ENCODE measurements at places on chromosomes 2 and 18. TPM values are rescaled to one million over a fixed set of nuclear protein-coding genes. Genes with fewer than 3 reads are reported as not detected.
A peak's percentile ranks its signal among the peaks of the same experiment; 100 is the strongest.

The CCDC178 gene
- not detected for total RNA-seq

The SAP130 gene
- total RNA-seq = 14.3 TPM

The IAH1 gene
- total RNA-seq = 69.5 TPM

The LRRTM4 gene
- total RNA-seq = 0.07 TPM

The SYT4 gene
- not detected for total RNA-seq

The MYO7B gene
- total RNA-seq = 3.0 TPM

The EML6 gene
- 133 TPM for total RNA-seq

The PSMA8 gene
- not detected for total RNA-seq

GRCh38 chr18:70232261-70232660, 26.8 kb upstream of the RTTN start:
- no peak for DNase-seq
- no peaks in the 10 kb centered on the region for H3K27me3 ChIP-seq
- no peaks in the 10 kb centered on the region for H3K36me3 ChIP-seq
- no peak overlapping the region for H3K27ac ChIP-seq

DNA sequence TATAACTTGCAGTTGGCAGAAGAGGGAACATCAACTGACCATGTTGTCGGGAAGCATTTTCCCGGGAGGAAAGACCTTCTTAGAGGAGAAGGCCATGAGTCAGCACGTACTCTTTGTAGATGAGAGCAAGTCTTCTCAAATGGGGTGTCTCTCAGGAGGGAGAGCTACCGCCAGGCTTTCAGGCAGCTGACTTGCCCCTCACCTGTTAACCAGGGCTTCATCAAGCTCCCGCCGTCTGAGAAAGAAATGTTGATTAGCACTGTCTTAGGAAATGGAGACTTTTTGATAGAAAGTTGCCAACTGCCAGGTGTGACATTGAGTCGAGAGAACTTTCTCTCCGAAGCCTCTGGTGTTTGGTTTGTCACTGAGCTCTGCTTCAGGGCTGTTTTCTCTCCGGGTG, 196.1 kb downstream of the ZNF407 start:
- no peaks in the 10 kb centered on the region for H3K27me3 ChIP-seq
- no peak overlapping the region for H3K4me3 ChIP-seq
- H3K27ac ChIP-seq = no peak overlapping the region
- peaks cover 48% of the 10 kb centered on the region for H3K4me1 ChIP-seq
- DNase-seq = no peak

DNA sequence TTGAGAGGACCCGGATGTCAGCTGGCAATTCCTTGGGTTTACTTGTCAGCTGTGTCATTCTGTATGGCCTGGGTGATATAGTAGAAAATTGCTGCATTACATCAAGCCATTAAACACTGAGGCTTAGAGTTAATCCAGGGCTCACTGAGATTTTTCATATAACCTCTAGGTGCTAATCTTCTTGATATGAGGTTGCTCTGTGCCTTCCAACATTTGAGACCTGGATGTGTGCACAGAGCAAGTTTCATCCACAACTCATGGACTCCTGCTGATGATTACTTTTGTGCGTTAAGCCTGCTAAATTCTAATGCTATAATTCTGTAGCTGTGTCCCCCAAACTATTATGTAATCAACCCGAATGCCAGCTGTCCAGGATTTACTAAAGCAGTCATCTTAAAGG, 178.4 kb upstream of the CDH20 start:
- no peak for DNase-seq
- H3K27me3 ChIP-seq = no peaks in the 10 kb centered on the region
- H3K27ac ChIP-seq = no peak overlapping the region
- H3K4me3 ChIP-seq = no peak overlapping the region
- H3K4me1 ChIP-seq = no peaks in the 10 kb centered on the region

DNA sequence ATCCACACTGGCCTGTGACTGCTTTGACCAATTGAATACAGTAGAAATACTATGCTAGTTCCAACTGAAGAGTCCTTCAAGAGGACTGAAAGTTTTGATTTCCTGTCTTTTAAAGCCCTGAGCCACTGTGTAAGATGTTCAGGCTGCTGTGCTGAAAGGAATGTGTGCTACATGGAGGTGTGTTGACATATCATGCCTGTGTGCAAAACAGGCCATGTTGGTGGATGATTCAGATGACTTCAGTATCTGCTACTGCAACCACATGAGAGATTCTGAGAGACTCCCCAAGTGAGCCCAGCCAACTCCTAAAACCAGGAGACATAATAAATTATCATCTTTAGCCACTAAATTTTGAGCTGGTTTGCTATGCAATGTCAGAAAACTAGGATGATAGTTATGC, 662.9 kb downstream of the ZEB2 start:
- H3K27me3 ChIP-seq = no peaks in the 10 kb centered on the region
- H3K4me1 ChIP-seq = no peaks in the 10 kb centered on the region
- H3K36me3 ChIP-seq = no peaks in the 10 kb centered on the region
- no peak overlapping the region for H3K27ac ChIP-seq

DNA sequence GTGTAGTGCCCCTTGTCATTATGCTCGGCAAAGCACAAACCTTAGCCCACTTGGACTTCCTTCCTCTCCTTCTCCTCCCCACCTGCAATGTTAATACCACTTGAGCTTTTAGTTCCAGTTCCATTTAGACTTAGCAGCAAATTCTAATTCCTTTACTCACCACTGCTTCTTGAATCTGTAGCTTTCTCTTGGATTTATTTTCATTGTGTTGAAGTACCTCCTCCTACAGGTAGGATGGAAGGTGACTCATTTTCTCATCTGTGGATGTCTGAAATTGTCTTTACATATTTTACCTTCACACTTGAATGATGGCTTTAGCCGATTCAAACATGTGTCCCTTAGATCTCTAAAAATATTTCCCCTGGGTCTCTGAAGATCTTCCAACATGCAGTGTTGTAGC, 32.8 kb upstream of the BIN1 start:
- no peaks in the 10 kb centered on the region for H3K27me3 ChIP-seq
- DNase-seq = no peak
- no peaks in the 10 kb centered on the region for H3K36me3 ChIP-seq
- no peak overlapping the region for H3K27ac ChIP-seq
- no peaks in the 10 kb centered on the region for H3K4me1 ChIP-seq

GRCh38 chr2:59734743-59735142, 818.7 kb downstream of the BCL11A start:
- no peak overlapping the region for H3K27ac ChIP-seq
- no peaks in the 10 kb centered on the region for H3K27me3 ChIP-seq
- no peak for DNase-seq
- H3K36me3 ChIP-seq = no peaks in the 10 kb centered on the region
- H3K4me3 ChIP-seq = no peak overlapping the region
- H3K4me1 ChIP-seq = no peaks in the 10 kb centered on the region

DNA sequence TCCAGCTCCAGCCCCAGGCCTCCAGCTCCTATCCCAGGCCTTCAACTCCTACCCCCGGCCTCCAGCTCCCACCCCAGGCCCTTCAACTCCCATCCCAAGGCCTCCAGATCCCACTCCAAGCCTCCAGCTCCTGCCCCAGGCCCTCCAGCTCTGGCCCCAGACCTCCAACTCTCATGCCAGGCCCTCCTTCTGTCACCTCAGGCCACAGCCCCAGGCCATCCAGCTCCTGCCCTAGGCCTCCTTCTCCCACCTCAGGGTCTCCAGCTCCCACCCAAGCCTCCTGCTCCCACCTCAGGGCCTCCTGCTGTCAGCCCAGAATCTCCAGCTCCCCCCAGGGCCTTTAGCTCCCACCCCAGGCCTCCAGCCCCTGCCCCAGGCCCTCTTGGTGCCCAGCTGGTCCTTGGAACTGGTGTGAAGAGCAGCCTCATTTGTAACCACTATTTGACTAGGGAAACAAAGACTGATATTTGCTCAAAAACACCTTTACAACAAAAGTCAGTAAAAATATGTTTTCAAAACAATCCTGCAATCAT, 67.8 kb upstream of the SALL3 start:
- H3K4me3 ChIP-seq = no peak overlapping the region
- H3K27me3 ChIP-seq = no peaks in the 10 kb centered on the region
- no peaks in the 10 kb centered on the region for H3K36me3 ChIP-seq
- H3K4me1 ChIP-seq = no peaks in the 10 kb centered on the region
- H3K27ac ChIP-seq = no peak overlapping the region
- no peak for DNase-seq

- peak overlapping the region; percentile 1 for H3K27ac ChIP-seq
- DNase-seq = peak; percentile 93
- no peaks in the 10 kb centered on the region for H3K27me3 ChIP-seq
- H3K4me1 ChIP-seq = peaks cover 37% of the 10 kb centered on the region
- no peak overlapping the region for H3K4me3 ChIP-seq
Measured at GRCh38 chr2:68185541-68186164, 28.0 kb downstream of the PNO1 start.

DNA sequence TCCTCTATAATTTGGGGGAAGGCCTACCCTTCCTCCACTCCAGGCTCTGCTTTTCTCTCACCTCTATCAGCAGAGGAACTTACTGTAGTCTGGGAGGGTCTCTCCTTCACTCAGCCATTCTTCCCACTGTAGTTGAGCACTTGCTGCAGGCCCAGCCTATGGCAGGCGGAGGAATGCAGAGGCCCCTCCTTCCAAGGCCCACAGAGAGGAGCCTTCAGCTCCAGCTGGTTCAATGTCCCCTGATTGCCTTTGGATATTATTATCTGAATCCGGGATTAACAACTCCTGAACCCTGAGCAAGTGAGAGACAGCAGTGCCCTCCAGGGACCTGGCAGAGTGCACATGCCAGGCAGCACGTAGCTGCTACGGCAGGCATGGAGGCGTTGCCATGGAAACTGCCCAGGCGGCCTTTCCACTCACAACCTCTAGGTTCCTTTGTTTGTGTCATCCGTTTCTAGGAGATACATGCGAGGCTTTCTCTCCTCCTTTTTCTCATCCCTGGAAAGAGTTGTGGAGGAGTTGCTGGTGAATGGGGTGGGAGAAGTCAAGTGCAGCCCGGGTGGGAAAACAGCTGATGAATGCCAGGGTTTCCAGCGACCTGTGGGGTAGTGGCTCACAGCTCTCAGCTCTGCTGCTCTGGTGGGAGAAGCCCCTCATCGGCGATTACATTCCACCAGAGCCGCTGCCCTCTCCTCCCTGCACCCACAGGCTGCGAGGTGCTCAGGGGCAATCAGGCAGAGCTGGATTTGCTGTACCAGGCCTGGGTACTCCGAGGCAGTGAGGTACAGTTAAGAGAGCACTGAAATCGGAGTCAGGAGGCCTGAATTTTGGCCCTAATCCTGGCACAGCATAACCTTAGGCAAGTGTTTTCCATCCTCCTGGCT, 55.3 kb upstream of the HK2 start:
- no peak for DNase-seq
- no peaks in the 10 kb centered on the region for H3K4me1 ChIP-seq

DNA sequence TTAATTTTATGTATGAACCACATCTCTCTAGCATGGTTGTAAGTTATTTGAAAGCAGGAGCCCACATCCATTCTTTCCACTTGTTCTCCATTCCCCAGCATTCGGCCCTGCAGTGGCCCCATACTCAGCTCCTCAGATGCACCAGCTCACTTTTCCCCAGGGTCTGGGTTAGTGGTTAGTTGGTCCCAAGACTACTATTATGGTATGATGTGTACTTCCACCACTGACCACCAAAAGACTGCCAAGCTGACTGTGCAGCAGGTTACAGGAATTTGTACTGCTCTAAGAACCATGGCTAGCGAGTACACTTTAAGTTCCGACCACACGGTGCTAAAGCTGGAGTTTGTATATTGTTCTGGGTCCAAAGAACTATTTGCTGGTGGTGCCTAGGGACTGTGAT, 413.6 kb upstream of the TCF4 start:
- H3K27me3 ChIP-seq = no peaks in the 10 kb centered on the region
- no peaks in the 10 kb centered on the region for H3K4me1 ChIP-seq
- no peak overlapping the region for H3K4me3 ChIP-seq
- H3K36me3 ChIP-seq = no peaks in the 10 kb centered on the region

DNA sequence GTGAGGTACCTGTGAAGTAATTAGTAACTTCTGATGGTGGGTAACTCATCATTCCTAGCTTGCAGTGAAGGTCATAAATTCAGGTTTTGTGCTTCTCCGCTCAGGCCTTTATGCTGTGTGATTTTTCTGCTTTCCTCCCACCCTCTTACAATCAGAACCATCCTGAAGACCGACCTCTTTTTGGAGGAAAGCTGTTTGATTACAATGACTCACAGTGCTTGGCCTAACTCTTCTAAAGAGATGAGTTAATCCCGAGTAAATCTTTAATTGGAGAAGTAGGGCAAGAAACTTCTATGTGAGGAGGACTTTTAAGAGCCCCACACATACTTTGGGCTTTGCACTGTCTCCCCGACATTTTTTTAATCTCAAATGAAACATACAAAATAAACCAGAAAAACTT, 53.1 kb downstream of the TTC27 start:
- H3K27me3 ChIP-seq = no peaks in the 10 kb centered on the region
- no peaks in the 10 kb centered on the region for H3K4me1 ChIP-seq
- H3K36me3 ChIP-seq = 0 out of 2 replicates have a peak, but pooled peaks cover 4% of the 10 kb centered on the region
- no peak for DNase-seq
- no peak overlapping the region for H3K4me3 ChIP-seq

DNA sequence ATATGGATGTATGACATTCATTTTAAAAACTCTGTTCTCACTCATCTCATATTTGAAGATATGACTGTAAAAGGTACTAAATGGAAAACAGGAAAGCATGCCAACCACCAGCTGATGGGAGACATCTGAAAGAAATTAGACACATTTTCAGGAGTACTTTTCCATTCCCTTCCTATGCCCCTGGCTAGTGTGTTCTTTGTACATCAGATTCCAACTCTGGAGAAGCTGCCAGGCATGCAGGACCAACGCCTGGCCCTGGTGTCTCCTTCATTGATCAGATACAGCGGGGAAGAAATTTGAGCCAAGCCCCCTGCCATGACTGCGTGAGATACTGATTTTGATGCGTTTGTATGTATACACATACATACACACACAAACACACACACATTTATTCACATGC, 599.0 kb upstream of the SYT4 start:
- H3K27me3 ChIP-seq = no peaks in the 10 kb centered on the region
- no peak overlapping the region for H3K4me3 ChIP-seq
- no peaks in the 10 kb centered on the region for H3K36me3 ChIP-seq
- no peak overlapping the region for H3K27ac ChIP-seq
- H3K4me1 ChIP-seq = no peaks in the 10 kb centered on the region

- no peak for DNase-seq
- no peaks in the 10 kb centered on the region for H3K4me1 ChIP-seq
- H3K4me3 ChIP-seq = no peak overlapping the region
- no peaks in the 10 kb centered on the region for H3K27me3 ChIP-seq
Measured at GRCh38 chr2:110126906-110127305, 11.3 kb upstream of the MALL start.

GRCh38 chr2:138503087-138503442, 1.5 kb downstream of the SPOPL start:
- H3K4me3 ChIP-seq = peak overlapping the region; percentile 79
- H3K4me1 ChIP-seq = peaks cover 48% of the 10 kb centered on the region
- DNase-seq = peak; percentile 80
- H3K27me3 ChIP-seq = no peaks in the 10 kb centered on the region

DNA sequence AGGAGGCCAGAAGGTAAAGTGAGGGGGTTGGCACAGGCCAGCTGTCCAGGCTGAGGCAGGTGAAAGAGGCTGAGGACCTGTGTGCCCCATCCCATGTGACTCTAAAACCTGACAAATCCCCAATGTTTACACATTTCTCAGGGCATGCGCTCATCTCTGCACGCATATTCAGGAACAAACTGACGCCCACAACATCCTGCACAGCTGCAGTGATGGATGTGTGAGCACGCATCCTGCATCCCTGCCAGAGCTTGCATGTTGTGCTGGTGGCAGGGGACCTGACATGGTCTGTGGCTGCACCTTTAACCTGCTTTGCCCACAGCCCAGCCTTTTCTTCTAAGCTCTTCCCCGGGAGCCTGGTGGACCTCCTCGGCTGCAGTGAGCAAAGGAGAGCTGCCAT, 83.1 kb downstream of the FBXO15 start:
- H3K4me1 ChIP-seq = peaks cover 28% of the 10 kb centered on the region
- no peak for DNase-seq
- H3K4me3 ChIP-seq = no peak overlapping the region
- H3K27ac ChIP-seq = no peak overlapping the region
- H3K36me3 ChIP-seq = no peaks in the 10 kb centered on the region

- H3K4me3 ChIP-seq = no peak overlapping the region
- 0 out of 2 replicates have a peak, but pooled peaks cover 4% of the 10 kb centered on the region for H3K27me3 ChIP-seq
- H3K4me1 ChIP-seq = peaks cover 15% of the 10 kb centered on the region
- H3K36me3 ChIP-seq = no peaks in the 10 kb centered on the region
Measured at GRCh38 chr2:25000036-25000435, 28.3 kb upstream of the DNAJC27 start.
